ENCODE measurements at places on chromosomes 11 and 22. TPM values are rescaled to one million over a fixed set of nuclear protein-coding genes. Genes with fewer than 3 reads are reported as not detected.

DNA sequence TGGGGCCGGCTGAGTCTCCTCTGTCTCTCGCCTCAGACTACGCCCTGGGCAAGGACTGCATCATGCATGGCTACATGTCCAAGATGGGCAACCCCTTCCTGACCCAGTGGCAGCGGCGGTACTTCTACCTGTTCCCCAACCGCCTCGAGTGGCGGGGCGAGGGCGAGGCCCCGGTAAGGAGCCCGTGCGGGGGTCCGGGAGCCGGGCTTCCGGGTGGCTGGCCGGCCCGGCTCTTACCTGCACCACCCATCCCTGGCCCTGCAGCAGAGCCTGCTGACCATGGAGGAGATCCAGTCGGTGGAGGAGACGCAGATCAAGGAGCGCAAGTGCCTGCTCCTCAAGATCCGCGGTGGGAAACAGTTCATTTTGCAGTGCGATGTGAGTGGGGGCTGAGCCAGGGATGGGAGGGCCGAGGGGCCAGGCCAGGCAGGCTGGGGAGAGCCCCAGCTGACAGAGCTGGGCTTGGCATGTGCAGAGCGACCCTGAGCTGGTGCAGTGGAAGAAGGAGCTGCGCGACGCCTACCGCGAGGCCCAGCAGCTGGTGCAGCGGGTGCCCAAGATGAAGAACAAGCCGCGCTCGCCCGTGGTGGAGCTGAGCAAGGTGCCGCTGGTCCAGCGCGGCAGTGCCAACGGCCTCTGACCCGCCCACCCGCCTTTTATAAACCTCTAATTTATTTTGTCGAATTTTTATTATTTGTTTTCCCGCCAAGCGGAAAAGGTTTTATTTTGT, 4.1 kb upstream of the ANKRD13D start:
- DNase-seq = no peak

HSPB2 gene
- not detected for total RNA-seq

- DNase-seq = no peak
These were observed 86.0 kb upstream of the IZUMO1R start for GRCh38 chr11:94218372-94218771.

PPP1R14B gene
- 262 TPM for total RNA-seq

DNA sequence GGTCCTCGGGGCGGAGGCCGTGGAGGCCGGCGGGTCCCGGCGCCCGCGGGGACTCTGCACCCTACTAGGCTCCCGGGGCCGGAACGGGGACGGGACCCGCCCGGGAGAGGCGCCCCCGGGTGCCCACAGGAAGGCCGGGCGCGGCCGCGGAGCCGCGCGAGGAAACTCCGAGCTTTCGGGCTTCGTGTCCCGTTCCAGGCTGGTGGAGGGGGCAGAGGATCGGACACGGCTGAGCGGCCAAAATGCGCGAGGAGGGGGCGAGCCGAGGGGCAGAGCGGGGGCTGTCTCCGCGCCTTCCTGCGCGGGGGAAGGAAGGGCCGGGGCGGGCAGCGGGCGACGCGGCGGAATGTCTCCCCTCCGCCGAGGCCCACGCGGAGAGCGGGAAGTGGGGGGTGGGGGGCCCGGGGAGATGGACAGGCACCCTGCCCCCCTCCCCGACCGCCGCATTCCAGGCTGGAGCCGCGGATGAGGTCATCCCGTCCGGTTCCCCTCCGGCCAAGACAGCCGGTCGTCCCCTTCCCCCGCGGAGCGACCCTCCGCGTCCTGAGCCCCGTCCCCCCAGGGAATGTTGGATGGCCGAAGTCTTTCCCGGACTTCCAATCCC, 430 bp downstream of the CDC42EP1 start:
- no peak for DNase-seq

- no peak for DNase-seq
These were observed 870.2 kb downstream of the BRD1 start for GRCh38 chr22:48957311-48957986.
